Trophoblast cell (in vitro differentiated cells and primary cell): ENCODE measurements at places on chromosomes 2 and 18.

DNA sequence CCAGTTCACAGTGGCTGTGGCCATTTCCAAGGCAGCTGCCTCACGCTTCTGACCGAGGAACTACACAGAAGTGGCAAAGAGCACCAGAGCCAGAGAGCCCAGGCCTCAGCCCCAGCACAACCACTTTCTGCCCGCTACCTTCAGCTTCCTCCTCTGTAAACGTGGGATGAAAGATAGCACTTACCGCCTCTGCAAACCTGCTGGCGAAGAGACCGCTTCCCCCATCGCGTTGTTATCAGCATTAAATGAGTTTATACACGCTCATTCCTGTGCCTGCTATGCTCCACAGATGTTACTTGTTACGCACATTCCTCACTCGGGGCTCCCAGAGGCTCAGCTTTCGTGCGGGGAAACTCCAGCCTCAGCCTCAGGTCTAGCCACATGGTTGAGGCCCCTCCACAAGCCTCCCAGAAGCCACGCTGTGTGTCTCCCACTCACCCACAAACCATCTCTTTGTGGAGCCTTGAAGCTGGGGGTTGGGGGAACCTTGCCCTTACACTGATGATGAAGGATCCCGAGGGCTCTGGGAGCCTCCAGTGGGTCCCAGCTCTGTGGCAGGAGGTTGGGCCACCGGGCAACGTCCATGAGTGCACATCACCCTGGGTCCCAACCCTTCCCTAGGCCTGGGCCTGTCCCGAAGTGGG lies 63.3 kb upstream of the SMAD7 start:
- no peak for DNase-seq

- no peak for DNase-seq
These were observed 11.3 kb downstream of the WDR7 start for GRCh38 chr18:56662502-56662901.

DNA sequence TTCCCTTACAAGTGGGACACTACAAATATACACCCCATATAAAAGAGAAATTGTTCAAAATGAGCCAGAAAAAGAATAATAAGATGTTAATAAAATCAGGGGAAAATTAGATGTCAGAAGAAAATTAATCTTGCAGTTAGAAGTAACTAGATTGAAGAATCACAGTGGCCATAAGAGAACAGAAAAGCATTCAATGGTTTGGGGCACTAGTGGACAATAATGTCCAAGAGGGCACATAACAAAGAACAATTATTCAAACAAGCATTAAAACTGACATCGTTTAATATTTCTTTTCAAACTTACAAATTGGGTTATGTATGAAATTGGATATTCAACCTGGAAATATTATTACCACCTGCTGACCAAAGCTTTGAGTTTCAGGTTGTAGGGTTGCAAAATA lies 12.9 kb downstream of the TCF4 start:
- DNase-seq, result no peak

- DNase-seq, result no peak
These were observed 118.4 kb downstream of the INO80D start for GRCh38 chr2:205967391-205968075.
